Testis (tissue), 5 donors: ENCODE measurements at places on chromosomes 6 and 20.

DNA sequence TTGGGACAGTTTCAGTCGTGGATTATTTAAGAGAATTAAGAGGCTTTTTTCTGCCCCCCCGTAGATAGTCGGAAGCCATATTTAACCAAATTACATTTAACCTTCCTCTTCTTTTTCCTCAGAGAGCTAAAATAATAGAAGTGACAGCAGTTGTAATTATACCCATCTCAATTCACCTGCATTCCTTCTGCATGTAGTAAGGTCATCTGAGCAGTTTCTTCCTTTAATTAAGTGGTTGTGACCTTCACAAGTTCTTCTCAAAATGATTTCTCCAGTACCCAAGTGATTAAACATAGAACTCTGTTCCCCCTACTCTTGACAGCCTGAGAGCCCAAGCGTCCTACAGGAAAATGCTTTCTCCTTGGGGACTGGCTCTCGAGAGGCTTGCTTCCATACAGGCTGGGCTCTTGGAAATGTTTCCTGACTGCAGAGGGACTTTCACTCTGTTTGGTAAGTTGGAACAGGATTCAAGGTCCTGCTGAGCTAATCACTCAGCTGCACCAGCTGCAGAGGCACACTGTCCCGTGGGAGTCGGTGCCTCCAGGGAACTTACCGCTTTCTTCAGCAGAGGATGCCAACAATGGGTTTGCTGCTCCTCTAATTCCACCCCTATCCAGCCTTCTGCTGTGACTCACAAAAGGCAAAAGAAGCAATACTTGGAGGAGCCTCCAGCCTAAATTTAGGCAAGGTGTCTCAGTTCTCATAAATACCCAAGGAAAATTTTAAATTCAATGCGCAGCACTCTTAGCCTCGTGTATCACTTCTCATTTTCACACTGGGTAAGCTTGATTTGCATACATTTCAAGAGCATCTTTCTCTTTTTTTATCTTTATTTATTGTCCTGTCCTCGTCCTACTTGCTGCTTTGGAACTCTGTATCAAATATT lies 414.9 kb downstream of the KIF16B start:
- no peak for DNase-seq

- peak; percentile 41 for DNase-seq
Observed at GRCh38 chr6:7086488-7086887, 21.3 kb upstream of the RREB1 start.

DNA sequence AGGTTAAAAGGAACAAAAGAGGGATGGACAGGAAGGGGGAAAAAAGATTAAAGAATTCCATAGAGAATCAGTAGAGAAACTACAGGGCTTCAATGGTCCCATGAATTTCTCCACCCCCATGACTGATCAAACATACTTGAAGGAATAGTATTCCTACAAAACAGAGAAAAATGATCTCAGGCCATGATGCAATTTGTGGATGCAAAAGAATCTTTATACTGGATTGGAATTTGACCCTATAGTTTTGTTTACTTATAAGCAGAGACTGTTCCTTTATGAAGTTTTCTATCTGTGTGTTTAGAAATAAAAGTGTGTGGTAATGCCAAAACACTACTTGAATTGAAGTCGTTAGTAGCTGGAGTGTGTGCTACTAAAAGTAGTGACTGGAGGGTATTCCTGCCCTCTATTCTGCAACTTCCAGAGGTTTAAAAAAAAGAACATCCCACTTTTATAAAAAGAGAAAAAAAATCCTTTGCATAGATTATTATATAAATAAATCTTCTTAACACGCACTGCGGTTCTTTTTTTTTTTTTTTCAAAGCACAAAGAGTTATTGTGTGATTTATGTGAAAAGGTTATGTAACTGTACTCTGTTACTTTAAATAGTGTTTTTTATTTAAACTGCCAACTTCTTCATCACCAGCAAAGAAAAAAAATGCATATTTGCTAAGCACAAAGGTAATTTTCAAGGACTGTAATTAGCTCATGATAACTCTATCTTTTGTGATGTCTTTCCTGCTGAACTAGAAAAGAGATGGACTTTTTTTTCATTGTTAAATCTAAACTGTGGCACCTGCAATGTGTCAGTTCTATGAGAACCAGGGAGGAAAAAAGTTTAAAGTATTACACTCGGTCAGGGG lies 214.5 kb upstream of the CITED2 start:
- no peak for DNase-seq

- no peak for DNase-seq
Observed at GRCh38 chr20:24317224-24317623, 152.2 kb upstream of the SYNDIG1 start.

DNA sequence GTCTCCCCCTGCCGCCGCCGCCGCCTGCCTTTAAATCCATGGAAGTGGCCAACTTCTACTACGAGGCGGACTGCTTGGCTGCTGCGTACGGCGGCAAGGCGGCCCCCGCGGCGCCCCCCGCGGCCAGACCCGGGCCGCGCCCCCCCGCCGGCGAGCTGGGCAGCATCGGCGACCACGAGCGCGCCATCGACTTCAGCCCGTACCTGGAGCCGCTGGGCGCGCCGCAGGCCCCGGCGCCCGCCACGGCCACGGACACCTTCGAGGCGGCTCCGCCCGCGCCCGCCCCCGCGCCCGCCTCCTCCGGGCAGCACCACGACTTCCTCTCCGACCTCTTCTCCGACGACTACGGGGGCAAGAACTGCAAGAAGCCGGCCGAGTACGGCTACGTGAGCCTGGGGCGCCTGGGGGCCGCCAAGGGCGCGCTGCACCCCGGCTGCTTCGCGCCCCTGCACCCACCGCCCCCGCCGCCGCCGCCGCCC lies 474 bp downstream of the CEBPB start:
- peak; percentile 52 for DNase-seq

DNA sequence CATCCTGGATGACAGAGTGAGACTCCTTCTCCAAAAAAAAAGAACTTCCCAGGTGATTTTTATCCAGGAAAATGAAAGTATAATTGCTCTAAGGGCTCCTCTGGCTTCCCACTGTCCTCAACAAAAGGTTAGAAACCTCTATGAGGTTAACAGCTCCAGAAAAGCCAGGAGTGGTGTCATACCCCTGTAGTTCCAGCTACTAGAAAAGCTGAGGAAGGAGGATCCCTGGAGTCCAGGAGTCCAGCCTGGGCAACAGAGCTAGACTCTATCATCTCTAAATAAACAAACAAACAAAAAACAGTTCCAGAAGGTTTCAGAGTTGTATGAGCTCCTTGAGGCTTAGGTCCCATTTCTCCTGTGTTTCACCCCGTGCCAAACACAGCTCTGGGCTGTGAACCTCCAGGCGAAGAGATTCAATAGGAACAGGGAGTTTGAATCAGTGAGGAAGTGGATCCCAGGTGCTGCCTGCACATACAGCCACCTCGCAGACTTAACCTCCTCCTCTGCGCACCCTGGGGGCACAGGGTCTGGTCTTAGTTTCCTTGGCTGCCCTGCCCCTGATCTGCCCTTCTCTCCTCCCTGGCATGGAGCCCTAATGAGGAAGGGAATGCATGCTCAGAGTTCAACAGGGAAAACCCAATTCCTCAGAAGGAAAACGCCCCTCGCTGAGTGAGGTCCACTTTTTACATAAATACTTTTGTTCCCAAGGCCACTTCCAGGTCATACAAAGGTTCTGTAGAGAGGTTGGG lies 31.0 kb downstream of the ZC3H12D start:
- DNase-seq: no peak

DNA sequence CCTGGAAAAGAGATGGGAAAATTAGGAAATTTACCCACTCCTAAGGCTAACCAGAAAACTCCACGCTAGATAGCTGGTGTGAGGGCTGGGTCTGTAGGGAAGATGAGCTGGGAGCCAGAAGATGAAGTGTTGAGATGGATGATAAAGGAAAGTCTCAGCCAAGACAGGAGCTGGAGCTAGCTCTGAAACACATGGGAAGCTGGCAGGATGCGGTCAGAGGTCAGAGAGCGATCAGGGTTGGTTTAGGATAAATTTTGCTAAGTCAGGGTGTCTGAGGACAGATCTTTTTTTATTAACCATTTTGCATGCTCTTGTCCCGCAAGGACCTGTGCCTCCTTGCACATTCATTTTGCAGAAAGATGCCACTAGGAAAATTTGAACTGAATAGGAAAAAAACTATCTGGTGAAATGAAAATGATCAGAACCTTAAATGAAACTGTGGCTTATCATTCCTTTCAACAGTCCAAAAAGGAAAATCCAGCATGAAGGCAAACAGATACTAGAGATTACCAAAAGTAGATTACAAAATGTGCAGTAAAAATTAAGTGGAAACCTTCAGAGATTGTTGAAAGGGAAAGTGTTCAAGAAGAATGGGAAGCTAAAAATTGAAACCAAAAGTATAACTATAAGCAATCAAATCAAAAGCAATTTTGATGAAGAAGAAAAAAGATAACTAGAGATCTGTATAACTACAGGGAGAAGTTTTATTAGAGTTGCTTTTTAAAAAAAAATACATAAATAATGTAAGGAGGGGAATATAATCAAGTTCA lies 10.7 kb upstream of the EDN1 start:
- DNase-seq: no peak

GRCh38 chr20:14989535-14990290 lies 652.3 kb upstream of the FLRT3 start:
- no peak for DNase-seq

DNA sequence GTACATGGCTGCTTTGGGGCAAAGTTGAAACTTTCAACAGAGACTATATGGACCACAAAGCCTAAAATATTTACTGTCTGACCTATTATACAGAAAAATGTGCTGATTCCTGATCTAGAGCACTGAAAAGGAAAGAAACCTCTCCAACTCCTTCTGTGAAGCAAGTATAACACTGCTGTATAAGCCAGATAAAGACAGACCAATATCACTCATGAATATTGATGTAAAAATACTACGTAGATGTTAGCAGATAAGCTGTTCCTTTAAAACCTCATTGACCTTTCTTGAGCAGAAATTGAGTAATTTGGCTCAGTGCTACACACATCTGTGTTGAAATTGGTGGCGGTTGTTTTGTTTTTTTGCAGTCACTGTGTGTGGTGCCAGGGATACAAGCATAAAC lies 69.9 kb upstream of the HDAC2 start:
- DNase-seq: no peak

DNA sequence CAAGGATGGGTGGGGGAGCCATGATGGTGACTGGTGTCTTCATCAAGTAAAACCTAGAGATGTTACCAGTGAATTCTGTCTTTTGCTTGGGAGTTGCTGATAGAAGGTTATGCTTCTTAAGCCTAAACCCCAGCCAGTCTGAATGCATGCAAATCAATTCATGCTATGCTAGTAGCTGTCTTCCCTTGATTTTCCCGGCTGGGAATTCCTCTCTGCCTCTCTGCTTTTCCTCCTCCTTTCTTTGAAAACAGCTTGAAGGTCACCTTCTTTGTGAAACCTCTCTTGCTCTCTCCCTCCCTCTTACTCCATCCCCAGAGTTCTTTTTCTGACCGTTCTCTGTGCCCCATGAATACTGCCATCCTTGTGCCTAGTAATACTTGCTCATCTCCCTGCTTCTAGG lies 58.9 kb downstream of the TMEM200A start:
- DNase-seq: no peak

GRCh38 chr6:154039231-154039842 lies at the start of gene OPRM1:
OPRM1 (plus strand) TSS chr6:154039240; CDS start chr6:154039545, 305 bp downstream.
- peak; percentile 77 for DNase-seq

GRCh38 chr6:84218091-84218490 lies 9.4 kb downstream of the CEP162 start:
- no peak for DNase-seq

- no peak for DNase-seq
Observed at GRCh38 chr6:126967296-126968005, 151.0 kb upstream of the RSPO3 start.

- DNase-seq: no peak
Observed at GRCh38 chr20:15682690-15683089, 890.6 kb downstream of the KIF16B start.

DNA sequence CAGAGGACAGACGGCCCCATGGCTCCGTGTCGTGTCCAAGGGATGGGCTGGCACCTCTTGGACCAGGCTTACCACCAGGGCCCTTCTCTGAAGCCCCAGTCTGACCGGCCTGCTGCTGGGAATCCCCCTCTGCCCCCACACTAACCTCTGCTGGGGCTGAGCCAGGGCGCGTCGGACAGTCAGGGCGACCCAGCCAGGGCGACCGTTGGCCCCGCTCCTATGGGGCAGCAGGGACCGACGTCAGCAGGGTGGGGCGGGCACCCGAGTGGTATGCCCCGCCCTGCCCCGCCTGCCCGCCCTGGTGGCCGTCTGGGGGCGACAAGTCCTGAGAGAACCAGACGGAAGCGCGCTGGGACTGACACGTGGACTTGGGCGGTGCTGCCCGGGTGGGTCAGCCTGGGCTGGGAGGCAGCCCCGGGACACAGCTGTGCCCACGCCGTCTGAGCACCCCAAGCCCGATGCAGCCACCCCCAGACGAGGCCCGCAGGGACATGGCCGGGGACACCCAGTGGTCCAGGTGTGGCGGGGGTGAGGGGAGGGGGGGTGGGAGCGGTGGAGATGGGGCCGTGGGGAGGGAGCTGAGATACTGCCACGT lies at the start of gene SLC17A9:
Gene SLC17A9, plus strand, starts transcription at position 337 of the 595 bp plus-strand sequence. Its CDS starts 122 bp downstream, at position 459.
- peak; percentile 52 for DNase-seq

GRCh38 chr20:42082611-42083010 lies 464.4 kb upstream of the CHD6 start:
- DNase-seq: peak; percentile 73

DNA sequence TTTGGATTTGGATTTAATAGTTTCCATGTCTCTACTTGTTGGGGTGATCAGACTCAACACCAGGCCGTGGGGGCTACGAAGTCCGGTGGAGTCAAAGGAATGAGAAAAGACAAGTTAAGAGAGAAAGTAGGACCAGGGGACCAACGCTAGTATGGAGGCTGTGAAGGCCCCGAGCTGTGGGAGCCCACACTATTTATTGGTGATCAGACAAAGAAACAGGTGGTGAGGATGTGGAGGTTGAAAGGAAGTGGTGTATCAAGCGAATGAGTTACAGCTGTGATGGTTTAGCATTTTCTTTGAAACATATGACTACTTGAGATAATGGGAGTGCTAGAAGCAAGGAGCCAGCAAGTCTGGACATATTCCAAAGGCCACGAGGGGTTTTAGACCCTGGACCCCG lies 62.4 kb downstream of the AKAP7 start:
- DNase-seq: no peak

DNA sequence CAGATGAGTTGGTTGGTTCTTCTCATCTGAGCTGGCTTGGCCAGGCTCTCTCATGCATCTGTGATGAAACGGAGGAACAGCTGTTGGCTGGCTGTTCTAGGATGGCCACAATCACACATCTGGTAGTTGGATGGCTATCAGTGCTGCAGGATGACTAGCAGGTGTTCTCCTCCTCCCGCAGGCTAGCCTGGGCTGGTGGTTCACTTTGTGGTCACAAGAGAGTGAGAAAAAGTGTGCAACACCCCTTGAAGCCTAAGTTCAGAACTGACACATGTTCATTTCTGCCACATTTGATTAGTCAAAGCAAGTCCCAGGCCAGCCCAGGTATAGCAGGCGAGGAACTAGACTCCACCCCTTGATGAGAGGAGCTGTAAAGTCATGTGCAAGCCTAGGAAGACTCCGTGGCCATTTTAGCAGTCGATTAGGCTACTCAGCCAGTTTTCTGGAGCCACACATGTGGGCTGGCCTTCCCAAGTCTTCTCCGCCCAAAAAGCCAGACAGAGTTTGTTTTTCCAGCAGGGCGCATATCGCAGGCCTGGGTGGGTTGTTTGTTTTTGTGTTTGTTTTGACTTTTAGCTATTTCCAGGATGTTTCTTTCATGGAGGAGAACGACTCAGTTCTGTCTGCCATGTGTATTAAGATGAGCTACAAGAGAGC lies 120.8 kb downstream of the ISM1 start:
- DNase-seq: no peak

- no peak for DNase-seq
Observed at GRCh38 chr6:43636308-43636659, 644 bp downstream of the MAD2L1BP start.

GRCh38 chr6:87846434-87846833 lies 144.4 kb upstream of the AKIRIN2 start:
- no peak for DNase-seq

GRCh38 chr20:2799271-2799670 lies 1.2 kb downstream of the CPXM1 start:
- DNase-seq: no peak
